ENCODE measurements at places on chromosomes 5 and 9.

DNA sequence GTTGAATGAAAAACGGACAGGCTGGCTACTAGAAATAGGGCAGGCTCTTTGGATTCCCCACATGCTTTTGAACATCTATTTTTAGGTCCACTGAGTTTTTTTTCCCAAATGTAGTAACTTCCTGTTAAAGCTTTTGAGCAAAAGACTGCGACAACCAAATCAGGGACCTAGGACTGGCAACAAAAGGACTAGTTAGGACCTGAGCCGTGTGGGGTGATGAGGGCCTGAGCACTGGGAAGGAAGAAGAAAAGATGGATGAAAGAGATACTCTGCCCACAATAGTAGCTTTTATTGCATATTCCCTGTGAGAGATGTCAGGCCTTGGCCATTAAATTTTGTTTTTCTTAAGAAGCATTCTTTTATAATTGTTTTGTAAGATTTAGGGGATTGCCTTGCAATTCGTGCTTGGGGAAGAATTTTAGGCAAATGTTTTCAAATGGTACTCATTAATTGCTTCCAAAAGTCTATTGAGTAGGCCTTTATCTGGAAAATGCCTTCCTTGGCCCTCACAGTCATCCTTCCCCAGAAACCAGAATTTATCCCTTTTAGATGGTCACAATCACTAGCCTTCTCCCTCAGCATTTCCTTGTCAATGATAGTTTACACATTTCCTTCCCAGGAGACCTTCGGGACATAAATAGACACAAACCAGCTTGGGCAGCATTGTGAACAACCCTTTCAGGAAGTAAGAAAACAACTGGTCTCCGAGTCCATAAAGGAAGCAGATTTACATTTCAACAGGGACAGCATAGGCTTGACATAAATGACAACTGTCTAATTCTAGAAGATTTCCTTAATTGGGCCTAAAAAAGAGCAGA is 166.5 kb downstream of the RMI1 start:
- peak; percentile 26 for DNase-seq

DNA sequence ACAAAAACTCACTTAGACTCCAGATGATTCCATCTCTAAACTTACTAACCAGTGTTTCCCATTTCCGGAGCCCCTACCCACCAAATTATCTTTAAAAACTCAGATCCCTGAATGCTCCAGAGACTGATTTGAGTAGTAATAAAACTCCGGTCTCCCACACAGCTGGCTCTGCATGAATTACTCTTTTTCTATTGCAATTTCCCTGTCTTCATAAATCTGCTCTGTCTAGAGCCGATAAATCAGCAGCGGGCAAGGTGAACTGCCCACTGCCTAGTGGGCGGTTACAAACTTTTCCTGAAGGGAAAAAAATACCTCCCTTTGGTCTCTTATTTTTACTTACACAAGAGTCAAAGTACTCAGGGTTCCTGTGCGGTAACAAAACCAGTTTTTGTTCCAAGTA is 624.4 kb upstream of the RORB start:
- no peak for DNase-seq

DNA sequence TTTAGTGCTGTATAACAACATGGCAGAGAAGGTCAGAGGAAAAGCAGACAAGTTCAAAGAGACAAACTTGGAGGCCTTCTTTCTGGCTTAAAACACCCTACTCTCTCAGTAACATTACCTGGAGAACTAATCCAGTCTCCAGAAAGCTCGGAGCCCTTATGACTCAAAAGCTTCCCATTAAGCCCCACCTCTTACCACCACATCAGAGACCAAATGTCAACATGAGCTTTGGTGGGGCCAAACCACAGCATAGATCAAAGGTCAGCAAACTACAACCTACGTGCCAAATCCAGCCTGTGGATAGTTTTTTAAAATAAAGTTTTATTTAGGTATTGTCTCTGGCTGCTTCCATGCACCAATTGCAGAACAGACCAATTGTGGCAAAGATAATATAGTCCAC is 589.9 kb downstream of the DNAH5 start:
- no peak for DNase-seq

GRCh38 chr5:38593959-38594358 is 37.5 kb upstream of the LIFR start:
- no peak for DNase-seq

GRCh38 chr5:155193029-155193428 is 179.5 kb downstream of the KIF4B start:
- no peak for DNase-seq

GRCh38 chr9:124743686-124744348 is 27.3 kb downstream of the NR6A1 start:
- DNase-seq = no peak

DNA sequence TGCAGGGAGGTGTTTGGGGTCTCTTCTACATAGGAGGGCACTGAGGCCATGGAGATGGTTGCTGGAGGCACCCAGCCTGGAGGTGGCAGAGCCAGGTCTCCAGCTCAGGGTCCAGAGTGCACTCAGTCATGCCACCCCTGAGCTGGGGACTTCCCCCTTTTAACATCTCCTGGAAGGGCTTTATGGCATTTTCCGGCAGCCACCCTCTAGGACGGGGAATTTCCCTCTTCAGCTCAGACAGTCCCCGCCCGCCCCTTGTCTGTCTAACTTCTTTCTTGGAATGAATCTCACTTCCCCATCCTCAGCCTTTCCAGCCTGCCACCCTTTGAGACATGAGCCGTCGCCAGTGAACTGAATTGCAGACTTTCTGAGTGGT is 49.9 kb downstream of the COL15A1 start:
- no peak for DNase-seq

DNA sequence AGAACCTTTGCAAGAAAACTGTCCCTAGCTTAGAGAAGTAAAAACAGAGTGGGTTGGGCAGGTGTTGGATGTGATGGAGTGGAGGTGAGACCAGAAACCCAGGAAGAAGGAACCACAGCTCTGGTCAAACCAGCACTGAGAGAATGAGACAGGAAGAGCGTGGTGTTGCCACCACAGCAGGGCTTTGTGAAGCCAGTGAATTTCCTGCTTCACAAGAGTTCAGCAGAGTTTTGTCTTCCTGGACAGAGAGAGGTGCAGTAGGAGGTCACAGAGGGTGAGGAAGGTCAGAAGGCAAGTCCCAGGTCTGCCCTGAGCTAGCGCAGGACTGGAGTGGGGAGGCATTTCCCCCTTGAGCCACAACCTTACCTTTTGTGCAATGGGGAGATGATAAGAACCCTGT is 2306.2 kb upstream of the ACO1 start:
- DNase-seq = no peak

GRCh38 chr5:172166030-172166826 is 21.8 kb downstream of the STK10 start:
- no peak for DNase-seq

DNA sequence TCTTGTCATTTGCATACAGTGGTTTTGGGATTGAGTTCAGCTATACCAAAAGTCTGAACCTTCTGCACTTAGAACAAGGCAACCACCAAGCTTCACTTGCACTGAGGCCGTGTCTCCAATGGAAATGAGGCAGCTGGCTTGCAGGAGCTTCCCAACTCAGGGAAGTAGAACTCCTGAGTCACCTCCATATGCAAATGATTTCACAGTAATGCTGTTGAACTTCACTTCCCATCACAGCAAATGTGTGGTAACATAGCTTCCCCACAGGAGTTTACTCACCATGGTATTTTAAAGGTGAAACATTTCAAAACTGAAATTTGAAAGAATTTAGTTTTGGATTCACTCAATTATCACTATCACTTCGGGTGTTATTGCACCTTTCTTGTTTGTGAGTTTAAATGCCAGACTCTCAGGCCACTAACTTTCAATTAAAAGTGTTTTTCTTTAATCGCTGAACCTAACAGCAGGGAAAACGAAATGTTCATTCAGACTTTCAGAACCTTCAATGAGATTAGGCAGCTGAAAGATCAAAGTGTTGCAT is 9.0 kb downstream of the CD274 start:
- DNase-seq = no peak

DNA sequence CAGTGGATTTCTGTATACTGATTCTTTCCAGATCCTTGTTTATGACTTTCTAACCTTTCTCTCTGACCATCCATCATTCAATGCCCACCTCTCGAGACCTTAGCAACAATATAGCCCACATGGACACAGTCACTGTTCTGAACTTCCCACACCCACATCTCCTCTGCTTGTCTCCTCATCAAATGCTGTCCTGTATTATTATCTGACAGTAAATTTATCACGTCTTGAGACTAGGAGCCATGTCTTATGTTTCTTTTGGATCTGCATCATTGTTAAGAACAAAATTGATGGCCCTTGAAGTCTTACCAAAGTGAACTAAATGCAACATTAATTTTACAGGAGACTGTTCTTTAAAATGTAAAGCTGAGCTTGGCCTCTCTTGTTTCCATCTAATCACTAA is 495.4 kb upstream of the KLF4 start:
- no peak for DNase-seq

GRCh38 chr9:133882849-133883755 is 109.0 kb downstream of the VAV2 start:
- no peak for DNase-seq

- no peak for DNase-seq
Measured at GRCh38 chr5:30604648-30605262, 588.7 kb upstream of the CDH6 start.

- DNase-seq = no peak
Measured at GRCh38 chr9:8717146-8717545, 917.6 kb upstream of the DMAC1 start.

GRCh38 chr5:173315495-173316338 is 12.5 kb downstream of the STC2 start:
- peak; percentile 73 for DNase-seq

DNA sequence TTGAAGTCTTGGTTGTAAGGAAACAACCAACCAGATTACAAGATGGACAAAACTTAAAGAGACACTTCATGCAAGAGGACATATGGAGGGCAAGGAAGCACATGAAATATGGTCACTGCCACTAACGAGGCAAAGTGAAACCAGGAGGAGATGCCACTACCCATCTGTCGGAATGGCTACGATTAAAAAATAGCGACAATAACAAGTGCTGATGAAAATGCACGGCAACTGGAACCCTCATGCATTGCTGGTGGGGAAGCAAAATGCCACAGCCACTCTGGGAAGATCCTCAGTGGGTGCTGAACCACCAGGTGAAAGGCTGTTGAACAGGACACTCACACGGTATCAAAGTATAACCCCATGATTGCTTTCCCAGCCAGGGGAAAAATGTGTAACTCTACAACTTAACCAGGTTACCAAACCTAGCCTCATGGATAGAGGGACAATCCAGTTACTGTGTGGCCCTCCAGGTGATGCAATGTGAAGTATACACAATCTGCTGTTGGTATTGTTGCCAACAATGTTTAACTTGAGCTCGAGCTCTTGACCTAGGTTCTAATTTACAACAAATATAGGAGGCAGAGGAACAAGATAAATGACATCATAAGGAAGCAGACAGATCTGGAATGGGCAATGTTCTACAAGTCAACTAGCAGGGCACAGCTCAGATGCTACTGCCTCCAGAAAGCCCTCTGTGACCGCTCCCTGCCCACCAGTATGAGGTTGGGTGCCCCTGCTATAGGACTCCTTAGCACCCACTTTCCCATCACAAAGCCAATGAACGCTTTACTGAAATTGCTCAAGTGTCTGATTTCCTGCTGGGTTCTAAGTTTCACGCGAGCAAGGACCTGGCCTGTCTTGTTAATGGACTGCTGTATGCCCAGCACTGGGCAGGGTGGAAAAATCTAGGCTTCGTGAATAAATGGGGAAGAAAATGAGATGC is 25.8 kb downstream of the SH3PXD2B start:
- no peak for DNase-seq

- DNase-seq = no peak
Measured at GRCh38 chr5:140356853-140357725, 2.9 kb upstream of the SLC4A9 start.

DNA sequence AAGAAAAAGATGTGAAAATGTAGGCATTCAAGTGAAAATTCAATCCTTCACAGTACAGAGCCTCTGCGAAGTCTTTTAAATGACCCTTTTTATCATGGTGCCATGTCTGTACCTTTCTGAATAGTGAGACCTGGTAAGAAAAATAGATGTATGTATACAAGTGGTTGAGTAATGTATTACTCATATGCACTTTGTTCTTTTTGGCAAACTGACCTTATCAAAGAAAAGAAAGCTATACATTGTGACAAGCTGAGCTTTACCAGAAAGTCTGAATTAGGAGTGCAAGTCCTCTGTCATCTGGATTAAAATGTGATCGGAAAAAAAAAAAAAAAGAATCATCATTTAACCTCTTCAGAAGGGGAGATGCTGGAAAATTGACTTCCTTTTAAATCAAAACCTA is 356.4 kb upstream of the CCNH start:
- no peak for DNase-seq

GRCh38 chr9:88106492-88106891 is 31.8 kb downstream of the SPATA31C2 start:
- peak; percentile 9 for DNase-seq

DNA sequence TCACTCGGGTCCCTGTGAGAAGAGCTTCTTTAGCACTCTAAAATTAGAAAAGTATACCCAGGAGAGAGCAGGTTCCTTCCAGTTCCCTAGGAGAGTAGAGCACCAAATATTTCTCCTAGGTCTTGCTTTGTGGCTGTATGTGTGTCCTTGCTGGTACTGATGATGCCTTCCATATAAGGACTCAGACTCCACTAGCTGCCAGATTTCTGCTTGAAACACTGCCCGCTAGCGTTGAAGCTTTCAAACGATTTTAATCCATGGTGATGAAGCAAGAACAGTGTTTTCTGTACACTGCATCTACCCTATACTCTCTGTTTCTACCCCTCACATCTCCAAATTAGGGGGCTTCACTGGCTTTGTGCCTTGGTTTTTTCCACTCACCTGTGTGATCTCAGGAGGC is 2.4 kb upstream of the SMC2 start:
- DNase-seq = no peak

DNA sequence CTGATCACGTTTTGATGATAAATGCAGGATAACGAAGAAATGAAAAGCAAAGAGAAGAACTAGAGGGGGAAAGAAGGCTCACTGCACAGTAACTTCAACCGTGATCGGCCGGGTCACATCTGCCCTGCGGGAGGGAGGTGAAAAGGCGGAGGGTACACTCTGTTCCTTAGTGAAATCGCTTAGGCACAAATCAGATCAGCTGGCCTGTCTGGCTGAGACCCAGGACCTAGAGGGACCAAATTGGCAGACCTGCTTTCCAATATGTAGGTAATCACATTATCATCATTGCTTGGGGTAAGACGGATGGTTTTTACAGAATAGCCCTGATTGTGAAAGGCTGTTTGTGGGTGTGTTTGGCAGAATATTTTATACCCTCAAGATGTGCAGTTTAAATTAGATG is 82.2 kb downstream of the SLC28A3 start:
- no peak for DNase-seq

GRCh38 chr9:20417373-20418080 is 204.8 kb downstream of the MLLT3 start:
- no peak for DNase-seq

DNA sequence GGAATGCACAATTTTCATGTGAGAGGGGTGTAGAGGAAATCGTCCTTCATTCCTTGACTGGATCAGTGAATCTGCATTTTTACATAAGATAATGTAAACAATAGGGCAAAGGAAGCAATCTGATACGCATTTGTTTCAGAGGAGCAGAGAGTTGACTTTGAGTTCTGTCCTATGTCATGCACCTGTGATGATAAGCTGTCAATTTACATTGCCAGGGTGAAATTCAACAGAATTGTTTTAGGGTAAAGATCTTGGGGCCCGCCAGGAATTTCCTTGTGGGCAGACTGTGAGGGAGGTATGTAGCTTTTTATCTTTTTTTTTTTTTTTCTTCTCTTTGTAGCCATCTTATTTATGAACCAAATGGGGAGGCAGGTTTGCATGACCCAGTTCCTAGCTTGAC is 58.3 kb upstream of the LARP1 start:
- DNase-seq = no peak
